ENCODE measurements at places on chromosomes 2 and 18.

DNA sequence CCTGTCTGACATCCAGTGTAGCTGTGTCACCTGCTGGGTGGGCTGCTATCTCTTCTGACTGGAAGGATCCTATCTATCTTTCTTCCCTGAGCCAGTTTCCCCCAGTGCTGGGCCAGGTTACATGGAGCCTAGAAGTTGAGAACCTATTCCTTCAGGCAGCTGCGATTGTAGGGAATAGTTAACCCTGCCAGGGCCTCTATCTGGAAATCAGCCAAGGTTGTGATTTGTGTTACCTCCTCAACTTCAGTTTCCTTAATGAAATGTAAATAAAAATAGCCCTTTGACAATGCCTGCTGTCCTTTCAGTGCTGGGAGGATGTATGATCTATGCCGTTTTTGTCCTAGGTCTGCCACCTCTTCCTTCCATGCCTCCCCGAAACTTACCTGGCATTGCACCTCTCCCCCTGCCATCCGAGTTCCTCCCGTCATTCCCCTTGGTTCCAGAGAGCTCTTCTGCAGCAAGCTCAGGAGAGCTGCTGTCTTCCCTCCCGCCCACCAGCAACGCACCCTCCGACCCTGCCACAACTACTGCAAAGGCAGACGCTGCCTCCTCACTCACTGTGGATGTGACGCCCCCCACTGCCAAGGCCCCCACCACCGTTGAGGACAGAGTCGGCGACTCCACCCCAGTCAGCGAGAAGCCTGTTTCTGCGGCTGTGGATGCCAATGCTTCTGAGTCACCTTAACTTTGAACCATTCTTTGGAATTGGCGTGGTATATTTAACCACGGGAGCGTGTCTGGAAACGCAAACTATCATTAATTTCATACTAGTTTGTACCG lies 36.6 kb downstream of the GORASP2 start:
- DNase-seq = no peak

DNA sequence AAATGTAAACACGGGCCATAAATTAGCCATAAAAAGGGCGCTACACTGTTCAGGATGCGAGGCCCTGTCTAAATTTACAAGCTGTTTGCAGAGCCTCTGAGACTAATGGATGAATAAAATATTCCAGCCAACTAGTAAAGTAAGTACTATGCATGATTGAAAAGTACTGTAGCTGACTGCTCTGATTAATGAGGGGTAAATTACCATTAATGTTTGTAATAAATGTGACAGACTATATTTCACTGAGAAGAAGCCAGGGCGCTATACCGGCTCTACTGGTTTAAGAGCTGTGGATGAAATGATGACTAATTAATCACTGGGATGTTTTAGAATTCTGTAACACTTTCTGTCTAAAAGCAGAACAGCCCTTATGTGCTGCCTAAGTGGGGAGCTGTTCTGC lies 54.3 kb upstream of the RGPD4 start:
- DNase-seq = no peak

DNA sequence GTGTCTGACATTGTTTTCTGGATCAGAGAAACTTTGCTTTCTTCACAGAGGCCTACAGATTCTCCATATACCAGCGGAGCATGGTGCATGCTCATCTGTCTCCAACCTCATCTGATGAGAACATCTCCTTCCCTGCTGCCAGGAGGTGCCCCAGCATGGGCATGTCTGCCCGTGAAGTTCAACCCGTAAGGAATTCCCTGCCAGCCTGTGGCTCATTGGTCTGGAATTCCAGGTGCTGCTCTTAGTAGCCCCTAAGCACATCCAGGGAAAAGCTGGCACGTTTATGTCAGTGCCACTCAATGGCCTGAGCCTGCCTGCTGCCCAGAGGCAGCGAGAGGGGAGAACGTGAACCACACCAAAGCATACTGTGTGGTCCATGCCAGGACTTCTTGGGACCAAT lies 1.7 kb upstream of the SP100 start:
- no peak for DNase-seq

- no peak for DNase-seq
Observed at GRCh38 chr2:11527001-11527400, 6.8 kb upstream of the GREB1 start.

DNA sequence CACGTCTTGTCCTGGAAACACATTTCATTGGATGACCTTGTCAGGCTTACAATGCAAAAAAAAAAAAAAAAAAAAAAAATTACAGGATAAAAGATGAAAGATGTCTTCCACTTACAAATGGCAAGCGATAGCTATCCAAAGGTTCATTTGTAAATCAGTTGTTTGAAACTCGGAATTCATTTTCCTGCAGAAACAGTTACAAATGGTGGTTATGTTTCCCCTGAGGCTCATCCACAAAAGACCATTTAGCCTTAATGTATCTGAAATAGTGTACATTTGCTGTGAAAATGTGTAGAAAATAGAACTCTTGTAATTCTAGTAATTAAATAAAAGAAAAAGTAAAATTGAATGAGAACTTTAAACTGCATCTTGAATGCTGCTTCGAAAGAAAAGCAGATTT lies 25.9 kb downstream of the DPP10 start:
- DNase-seq = no peak
